ENCODE measurements at places on chromosomes 3 and 15. TPM values are rescaled to one million over a fixed set of nuclear protein-coding genes. Genes with fewer than 3 reads are reported as not detected.

DNA sequence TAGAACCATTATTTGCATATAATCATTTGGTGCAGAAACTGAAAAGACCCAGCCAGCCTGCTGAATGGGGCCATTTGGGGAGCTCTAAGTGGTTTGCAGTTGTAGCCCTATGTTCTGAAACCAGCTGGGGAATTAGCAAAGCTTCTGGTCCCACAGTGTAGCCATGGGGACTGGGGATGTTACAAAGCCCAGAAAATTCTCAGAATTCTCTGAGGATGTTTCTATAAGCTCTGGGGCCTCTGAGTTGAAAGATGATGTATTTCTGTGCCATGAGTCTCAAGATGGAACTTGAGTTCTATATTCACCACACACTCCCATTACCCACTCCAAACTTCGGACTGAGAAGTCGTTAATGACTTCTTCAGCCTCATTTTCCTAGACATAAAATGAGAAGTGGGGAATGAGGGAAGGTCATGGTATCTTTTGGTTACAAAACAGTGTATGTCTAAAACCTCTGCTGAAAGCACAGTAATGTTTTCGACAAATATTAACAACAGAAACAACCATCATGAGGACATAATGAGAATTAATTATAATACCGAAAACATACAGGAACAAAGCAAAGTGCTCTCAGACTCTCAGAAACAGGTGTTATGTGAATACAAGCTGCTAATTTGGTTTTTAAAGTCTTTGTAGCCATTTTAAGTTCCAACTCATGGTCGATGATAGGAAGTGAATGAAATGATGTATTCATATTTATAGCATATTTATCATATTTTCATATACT, 89.4 kb downstream of the RFTN1 start:
- peaks cover 14% of the 10 kb centered on the region for H3K4me1 ChIP-seq
- H3K36me3 ChIP-seq: peaks cover 78% of the 10 kb centered on the region
- H3K27ac ChIP-seq: no peak overlapping the region
- no peaks in the 10 kb centered on the region for H3K27me3 ChIP-seq
- ATAC-seq: no peak
- H3K4me3 ChIP-seq: no peak overlapping the region

GRCh38 chr3:70179111-70179510, 133.3 kb downstream of the MDFIC2 start:
- H3K36me3 ChIP-seq: no peaks in the 10 kb centered on the region
- H3K27me3 ChIP-seq: peaks cover 6% of the 10 kb centered on the region
- H3K27ac ChIP-seq: no peak overlapping the region

- H3K36me3 ChIP-seq: peaks cover 96% of the 10 kb centered on the region
- no peak for ATAC-seq
- no peaks in the 10 kb centered on the region for H3K27me3 ChIP-seq
- peaks cover 3% of the 10 kb centered on the region for H3K4me1 ChIP-seq
- H3K4me3 ChIP-seq: no peak overlapping the region
- H3K27ac ChIP-seq: no peak overlapping the region
Observed at GRCh38 chr3:123163141-123163540, 38.6 kb upstream of the SEC22A start.

DNA sequence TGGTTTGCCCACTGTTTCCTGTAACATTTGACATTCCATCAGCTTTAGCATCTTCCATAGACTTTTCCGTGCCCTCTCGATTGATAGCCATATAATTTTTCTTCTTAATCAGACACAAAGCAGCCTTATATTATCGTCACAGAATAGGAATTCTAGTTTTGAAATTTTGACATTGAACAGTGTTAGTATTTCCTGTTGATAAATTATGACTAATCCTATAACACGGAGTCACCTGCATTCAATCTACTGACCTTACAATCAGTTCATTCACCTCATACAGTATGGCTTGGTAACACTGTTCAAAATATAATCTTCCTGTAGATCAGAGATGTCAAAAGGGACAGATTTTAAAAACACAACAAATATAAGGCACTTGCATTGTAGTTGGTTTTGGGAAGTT, 423.7 kb downstream of the C3orf38 start:
- no peaks in the 10 kb centered on the region for H3K4me1 ChIP-seq
- no peaks in the 10 kb centered on the region for H3K27me3 ChIP-seq
- no peaks in the 10 kb centered on the region for H3K36me3 ChIP-seq
- no peak overlapping the region for H3K27ac ChIP-seq

DNA sequence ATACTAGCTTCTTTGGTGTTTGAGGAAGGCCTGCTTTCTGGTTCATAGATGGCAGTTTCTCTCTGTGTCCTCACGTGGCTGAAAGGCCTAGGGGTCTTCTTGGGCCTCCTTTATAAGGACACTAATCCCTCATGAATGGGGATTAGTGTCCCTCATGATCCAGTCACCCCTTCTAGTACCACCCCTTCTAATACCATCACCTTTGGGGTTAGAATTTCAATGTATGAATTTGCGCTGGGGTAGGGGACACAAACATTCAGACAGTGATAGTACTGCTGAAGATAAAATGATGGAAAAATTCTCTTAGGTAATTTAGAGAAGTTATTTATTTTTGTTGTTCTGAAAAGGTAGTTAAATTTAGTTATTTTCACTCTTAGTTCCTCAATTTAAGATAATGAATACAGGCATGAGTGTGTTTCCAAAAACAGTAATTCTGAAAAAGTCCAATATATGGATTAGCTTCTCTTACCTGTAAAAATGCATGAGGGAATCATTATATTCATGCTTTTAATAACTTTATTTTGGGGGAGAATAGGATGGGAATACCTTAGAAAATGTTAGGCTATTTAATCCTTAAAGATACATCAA, 103.6 kb downstream of the FNDC3B start:
- H3K27ac ChIP-seq: no peak overlapping the region
- ATAC-seq: no peak
- peaks cover 29% of the 10 kb centered on the region for H3K4me1 ChIP-seq
- H3K36me3 ChIP-seq: no peaks in the 10 kb centered on the region

GRCh38 chr3:42638339-42638842, 15.1 kb upstream of the ZBTB47 start:
- peaks cover 20% of the 10 kb centered on the region for H3K4me1 ChIP-seq
- no peak overlapping the region for H3K27ac ChIP-seq
- ATAC-seq: peak; percentile 90
- peaks cover 17% of the 10 kb centered on the region for H3K36me3 ChIP-seq

DNA sequence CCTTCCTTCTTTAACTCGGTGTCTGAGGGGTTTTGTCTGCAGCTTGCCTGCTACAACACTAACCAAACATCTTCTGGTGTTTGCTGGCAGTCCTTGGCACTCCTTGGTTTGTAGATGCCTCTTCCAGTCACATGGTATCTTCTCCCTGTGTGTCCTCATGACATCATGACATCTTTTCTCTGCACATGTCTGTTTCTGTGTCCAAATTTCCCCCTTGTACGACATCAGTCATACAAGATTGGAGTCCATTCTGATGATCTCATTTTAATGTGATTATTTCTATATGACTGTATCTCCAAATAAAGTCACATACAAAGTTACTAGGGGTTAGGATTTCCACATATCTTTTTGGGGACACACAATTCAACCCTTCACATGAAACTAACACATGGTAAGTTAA, 152.3 kb upstream of the LRRN1 start:
- H3K27ac ChIP-seq: no peak overlapping the region
- H3K4me3 ChIP-seq: no peak overlapping the region
- H3K4me1 ChIP-seq: no peaks in the 10 kb centered on the region
- no peak for ATAC-seq

DNA sequence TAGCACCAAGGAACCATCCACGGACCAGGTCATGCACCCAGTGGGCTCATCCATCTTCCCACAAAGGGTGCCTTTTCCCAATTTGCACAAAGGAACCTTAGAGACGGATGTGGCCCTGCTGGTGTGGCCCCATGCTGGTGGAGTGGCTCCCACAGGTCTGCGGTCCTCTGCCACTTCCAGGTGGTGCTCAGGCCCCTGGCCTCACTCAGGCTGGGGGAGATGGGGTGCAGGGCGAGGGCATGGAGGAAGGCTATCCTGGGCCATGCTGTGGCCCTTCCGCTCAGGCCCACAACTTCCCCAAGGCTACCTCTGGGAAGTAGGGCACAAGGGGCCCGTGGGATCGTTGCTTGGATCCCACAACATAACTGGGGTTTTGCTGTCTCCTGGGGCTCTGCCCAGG, 5.2 kb upstream of the SYNM start:
- peaks cover 40% of the 10 kb centered on the region for H3K27me3 ChIP-seq
- no peaks in the 10 kb centered on the region for H3K36me3 ChIP-seq
- no peak for ATAC-seq
- no peak overlapping the region for H3K4me3 ChIP-seq

DNA sequence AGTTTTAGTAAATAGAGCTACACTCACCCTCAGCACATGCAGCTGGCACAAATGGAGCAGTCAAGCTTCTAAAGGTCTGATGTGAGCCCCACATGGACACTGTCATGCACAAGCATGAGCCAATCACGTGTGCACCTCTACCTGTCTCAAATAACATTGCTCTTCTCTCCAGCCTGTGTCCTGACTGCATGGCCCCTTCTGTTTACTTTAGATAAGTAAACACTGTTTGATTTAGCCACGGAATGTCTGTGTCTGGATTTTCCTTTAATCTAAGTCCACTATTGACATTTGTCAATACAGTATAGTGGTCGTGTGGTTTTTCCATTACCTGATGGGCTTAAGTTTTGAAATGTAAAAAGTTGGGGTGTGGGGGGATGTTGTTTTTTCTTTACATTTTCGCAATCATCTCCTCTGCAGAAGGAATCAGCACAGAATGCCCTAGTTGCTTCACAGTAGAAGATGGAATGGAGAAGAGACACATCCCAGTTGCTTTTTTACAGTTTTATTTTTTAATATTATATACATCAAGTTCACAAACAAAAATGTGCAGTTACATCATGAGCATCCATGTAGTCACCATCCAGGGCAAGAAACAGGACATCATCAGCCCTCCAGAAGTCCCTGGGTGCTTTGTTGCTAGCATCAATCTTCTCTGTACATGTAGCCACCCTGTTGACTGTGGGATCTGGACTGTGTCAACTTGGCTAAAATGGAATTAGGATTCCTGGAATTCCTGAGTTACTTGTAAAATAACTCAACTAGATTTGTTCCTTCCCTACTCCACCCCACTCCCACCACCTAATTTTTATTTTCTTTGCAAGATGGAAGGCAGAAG, 146.1 kb downstream of the UACA start:
- H3K4me3 ChIP-seq: no peak overlapping the region
- no peaks in the 10 kb centered on the region for H3K36me3 ChIP-seq
- ATAC-seq: no peak
- H3K27me3 ChIP-seq: peaks cover 26% of the 10 kb centered on the region
- H3K27ac ChIP-seq: no peak overlapping the region

DNA sequence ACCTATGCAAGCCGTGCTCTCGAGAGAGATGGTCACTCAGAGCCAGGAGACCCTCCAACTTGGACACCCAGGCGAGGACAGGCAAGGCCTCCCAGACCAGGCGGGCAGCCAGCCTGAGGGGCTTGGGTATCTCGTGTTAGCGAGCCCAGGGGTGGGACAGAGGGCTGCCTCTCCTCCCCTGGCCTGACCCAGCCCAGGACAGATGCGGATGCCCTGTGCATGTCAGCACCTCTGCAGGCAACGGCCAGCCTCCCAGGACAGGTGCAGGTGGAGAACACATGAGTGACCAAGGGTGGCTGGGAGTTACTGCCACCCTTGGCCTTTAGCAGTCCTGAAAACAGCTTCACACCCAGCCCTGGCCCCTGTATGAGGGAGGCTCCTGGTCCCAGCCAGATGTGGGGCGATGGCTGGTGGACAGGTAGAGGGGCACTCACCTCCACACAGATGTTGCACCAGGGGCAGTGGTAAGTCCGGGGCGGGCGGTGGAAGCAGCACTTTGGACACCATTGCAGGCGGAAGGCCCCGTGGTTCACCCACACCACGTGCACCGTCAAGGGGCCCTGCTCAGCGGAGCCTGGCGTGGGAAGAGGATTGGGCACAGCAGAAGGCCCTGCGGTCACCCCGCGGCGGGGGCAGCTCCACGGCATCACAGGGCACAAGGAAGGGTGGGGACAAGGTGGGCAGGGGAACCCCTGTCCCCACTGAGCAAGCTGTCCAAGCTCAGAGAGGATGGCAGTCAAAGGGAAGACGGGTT, 2.1 kb downstream of the ZDHHC19 start:
- H3K27me3 ChIP-seq: no peaks in the 10 kb centered on the region
- H3K36me3 ChIP-seq: no peaks in the 10 kb centered on the region
- H3K4me3 ChIP-seq: peak overlapping the region; percentile 67

- H3K36me3 ChIP-seq: no peaks in the 10 kb centered on the region
- no peak overlapping the region for H3K4me3 ChIP-seq
- H3K27me3 ChIP-seq: peaks cover 6% of the 10 kb centered on the region
- ATAC-seq: no peak
- H3K27ac ChIP-seq: no peak overlapping the region
Observed at GRCh38 chr3:14849638-14850230, 31.0 kb downstream of the FGD5 start.

DNA sequence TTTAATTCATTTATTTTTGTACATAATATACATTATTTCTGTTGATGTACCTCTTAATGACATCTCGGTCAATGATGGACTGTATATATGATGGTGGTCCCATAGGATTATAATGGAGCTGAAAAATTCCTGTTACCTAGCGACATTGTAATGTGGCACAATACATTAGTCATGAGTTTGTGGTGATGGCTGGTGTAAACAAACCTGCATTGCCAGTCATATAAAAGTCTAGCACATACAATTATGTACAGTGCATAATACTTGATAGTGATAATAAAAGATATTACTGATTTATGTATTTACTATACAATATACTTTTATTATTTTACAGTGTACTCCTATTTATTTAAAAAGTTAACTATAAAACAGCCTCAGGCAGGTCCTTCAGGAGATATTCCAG, 15.1 kb downstream of the TTC14 start:
- H3K36me3 ChIP-seq: peaks cover 31% of the 10 kb centered on the region
- no peak overlapping the region for H3K4me3 ChIP-seq
- ATAC-seq: no peak
- H3K4me1 ChIP-seq: no peaks in the 10 kb centered on the region
- H3K27me3 ChIP-seq: no peaks in the 10 kb centered on the region
- H3K27ac ChIP-seq: no peak overlapping the region

DNA sequence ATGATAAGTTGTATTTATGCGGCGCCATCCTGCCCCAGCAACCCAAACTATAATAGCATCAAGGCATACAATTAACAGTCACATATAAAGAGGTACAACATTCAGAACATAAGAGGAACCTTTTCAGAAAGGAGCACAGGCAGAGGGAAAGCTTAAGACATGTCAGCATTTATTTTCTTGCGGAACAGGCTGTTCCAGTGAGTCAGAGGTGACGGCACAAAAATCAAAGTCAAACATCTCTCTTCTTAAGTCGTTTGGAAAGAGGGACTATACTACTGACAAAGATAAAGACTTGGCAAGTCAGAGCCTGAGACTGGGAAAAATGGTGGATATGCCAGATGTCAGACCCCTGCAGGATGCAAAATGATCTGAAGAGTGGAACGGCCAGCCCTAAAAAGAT, 128.4 kb downstream of the CTNNB1 start:
- no peak overlapping the region for H3K4me3 ChIP-seq
- H3K36me3 ChIP-seq: no peaks in the 10 kb centered on the region
- no peaks in the 10 kb centered on the region for H3K4me1 ChIP-seq
- ATAC-seq: no peak
- no peaks in the 10 kb centered on the region for H3K27me3 ChIP-seq

CHRD gene
- total RNA-seq: 0.05 TPM

NUP210 gene
- total RNA-seq: 86.9 TPM

ISLR gene
- not detected for total RNA-seq

IGSF11 gene
- 0.24 TPM for total RNA-seq
